ENCODE measurements at places on chromosomes 6 and 20.

DNA sequence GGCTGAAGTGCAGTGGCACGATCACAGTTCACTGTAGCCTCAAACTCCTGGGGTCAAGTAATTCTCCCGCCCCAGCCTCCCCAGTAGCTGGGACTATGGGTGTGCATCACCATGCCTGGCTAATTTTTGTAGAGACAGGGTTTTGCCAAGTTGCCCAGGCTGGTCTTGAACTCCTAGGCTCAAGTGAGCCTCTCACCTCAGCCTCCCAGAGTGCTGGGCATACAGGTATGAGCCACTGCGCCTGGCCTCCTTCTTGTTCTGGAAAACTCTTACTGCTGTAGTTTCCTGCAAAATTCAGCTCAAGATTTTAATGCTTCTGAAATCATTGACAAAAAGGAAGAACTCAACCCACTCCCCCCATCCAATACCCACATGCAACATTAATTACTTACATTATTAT, 21.9 kb upstream of the KCNG1 start:
- DNase-seq = no peak

DNA sequence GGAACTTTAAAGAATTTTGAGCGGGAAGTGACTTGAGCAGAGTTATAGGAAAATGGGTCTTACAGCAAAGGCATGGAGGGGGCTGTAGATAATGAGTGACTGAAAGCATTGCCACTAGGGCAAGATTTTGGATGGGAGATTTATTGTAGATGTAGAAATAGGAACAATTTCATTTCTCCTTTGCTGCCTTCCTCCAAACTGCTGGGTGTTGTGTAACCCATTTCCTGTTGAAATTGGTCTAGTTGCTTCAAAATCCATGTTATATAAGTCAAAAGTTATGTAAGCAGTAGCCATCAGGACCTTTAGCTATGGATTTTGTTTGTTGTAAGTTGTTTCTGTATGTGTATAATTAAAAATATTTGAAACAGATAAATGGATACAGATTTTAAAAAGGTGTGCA, 11.1 kb downstream of the YWHAB start:
- no peak for DNase-seq

GRCh38 chr20:35238170-35238569, 11.7 kb downstream of the MMP24 start:
- DNase-seq = no peak

DNA sequence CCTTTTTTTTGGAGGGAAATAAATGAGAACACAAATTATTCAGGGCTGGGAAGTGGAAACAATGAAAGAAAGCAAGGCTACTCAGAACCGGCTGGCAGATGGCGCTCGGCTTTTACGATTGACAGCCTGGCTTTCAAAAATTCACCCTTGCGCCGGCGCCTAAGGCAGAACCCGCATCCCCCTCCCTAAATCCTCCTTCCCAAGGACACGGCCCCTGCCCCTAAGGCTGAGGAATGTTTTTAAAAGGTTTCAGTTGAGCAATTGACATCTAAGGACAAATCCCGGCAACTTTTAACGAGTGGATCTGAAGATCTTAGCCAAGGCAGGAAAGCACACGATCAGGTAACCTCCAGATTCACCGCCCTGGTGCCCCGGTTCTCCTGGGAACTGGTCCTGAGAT, 16.3 kb downstream of the GNAS start:
- peak; percentile 86 for DNase-seq

DNA sequence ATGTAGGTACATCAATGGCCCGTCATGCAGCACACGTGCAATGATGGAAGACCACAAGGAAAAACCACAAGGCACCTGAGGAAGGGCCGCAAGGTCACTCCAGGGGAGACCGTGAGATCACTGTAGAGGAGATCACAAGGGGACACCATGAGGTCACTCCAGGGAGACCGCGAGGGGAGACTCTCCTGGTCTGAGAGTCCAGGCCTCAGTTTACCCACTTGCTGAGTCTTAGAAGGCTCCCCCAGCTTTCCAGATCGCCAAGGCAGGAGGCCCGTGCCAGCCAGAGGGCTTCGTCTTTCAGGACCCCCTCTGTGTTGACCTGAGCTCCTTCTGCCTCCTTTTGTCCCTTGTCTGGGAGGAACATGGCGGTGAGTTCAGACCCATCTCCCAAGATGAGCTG, 232.2 kb downstream of the ERMARD start:
- no peak for DNase-seq

GRCh38 chr20:45052698-45053429, 48.1 kb downstream of the KCNS1 start:
- DNase-seq = no peak

DNA sequence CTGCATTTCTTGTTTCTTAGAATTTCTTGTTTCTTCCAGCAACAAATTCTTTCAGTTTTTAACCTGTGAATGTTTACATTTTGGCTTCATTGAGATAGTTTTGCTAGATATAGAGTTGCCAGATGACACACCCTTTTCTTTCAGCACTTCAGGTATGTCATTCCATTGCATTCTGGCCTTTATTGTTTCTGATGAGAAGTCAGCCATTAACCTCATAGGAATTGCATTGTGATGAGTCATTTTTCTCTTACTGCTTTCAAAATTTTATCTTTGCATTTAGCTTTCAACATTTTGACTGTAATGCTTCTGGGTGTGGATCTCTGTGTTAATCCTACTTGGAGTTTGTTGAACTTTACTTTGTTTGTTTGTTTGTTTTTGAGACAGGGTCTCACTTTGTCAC, 440.3 kb upstream of the HS3ST5 start:
- DNase-seq = no peak

- DNase-seq = no peak
Observed at GRCh38 chr6:111720931-111721496, 115.3 kb upstream of the TRAF3IP2 start.

DNA sequence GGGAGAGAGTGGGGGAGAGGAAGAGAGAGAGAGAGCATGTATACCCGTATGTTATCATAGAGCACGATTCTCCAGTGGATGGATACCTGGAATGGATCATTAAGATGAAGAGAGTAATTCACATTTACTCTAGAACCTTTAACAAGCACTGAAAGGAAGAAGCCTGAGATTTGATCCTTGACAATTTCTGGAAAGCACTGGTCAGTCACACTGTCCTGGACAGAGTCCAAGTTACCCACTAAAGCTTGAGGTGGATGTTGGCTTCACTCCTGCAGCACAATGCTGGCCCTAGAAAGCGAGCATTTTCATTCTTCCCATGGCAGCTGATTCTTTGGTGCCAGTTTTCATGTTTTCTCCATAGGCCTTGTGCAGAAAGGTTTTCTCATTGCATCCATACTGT, 25.6 kb downstream of the NFYA start:
- DNase-seq = no peak

GRCh38 chr20:49590163-49591017, 22.5 kb upstream of the PTGIS start:
- DNase-seq = no peak

DNA sequence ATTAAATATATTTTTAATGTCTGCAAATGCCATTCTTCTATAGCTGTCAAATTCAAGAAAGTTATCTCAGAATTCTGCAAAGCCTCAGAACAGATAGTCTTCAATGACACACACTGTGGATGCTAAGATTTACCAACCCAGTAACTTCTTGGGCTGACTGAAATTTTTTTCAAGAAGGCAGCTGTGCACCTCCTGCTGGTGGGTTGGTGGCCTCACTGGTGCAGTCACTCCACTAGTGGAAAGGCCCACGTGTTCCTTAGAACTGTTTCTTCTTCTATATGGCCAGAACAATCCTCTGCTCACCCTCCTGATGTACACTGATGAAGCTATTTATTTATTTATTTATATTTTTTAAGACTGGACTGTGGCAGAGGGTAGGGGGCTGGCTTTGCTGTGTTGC, 28.1 kb upstream of the MTCL3 start:
- DNase-seq = peak; percentile 63

DNA sequence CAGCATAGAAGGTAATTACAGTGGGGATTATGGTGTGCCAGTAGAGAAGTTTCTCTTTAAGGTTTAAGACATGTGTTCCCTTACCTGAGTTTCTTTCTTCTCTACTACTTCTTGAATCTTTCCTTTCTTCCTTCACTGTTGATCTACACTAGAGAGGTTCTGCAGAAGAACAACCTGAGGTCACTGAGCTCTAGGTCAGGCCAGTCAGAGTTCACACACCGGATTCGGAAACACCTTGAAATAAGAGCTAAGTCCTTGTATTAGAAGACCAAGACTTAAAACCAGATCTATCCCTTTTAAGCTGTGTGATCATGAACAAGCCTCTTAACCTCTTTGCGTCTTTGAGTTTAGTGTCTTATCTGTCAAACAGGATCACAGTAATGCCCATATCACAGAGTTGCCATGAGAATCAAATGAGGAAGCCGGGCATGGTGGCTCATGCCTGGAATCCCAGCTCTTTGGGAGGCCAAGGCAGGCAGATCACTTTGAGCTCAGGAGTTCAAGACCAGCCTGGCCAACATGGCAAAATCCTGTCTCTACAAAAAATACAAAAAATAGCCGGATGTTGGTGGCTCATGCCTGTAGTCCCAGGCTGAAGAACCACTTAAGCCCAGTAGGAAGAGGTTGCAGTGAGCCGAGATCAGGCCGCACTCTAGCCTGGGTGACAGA, 22.0 kb upstream of the TGM3 start:
- peak; percentile 82 for DNase-seq

GRCh38 chr20:8912096-8912495, 156.8 kb upstream of the PLCB4 start:
- DNase-seq = peak; percentile 18

Data from NCI-H82 (cell line).